ENCODE measurements at places on chromosomes 4 and X.

DNA sequence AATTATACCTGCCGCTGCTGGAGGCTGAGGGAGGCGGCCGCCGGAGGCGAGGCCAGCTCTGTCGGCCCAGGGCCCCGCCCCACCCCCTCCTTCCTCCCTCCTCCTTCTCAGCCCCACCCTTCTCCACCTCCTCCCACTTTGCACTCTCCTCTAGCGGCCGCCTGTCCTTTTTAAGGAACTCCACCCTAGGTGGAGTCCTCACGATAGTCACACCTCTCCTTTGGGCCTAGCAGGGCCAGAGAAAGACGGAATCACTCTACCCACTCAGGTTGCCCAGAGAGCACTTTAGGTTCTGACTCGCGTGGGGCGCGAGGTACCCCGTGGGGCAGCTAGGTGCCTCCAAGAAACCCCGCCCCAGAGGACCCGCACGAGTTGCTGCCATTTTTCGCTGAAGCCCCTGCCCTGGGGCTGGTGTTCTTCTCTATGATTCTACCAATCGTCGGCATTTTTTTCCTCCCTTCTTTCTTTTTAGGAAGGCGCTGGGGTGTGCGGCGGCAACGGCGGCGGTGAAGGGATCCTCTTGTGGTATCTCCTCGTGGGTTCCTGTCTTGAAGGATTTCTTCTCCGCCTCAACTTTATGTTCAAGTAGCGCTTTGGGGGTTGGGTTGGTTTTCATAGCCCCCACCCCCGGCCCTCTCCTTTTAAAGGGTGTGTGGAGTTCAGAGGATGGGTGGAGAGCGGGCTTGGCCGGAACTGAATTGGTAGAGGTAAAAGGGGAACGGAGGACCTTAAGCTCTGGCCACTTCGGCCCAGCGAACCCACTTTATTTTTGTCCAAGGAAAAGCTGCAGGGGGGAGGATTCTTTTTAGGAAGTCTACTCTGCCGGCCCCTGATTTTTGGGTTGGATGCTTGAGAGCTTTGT lies at the start of gene KLF8:
Gene KLF8, plus strand, starts transcription at position 136 of the 862 bp plus-strand sequence. CDS start 979 bp downstream, outside the sequence.
- DNase-seq: no peak

GRCh38 chr4:66073961-66074360 lies 403.7 kb upstream of the EPHA5 start:
- no peak for DNase-seq

GRCh38 chrX:30060718-30061117 lies 154.6 kb upstream of the MAGEB2 start:
- no peak for DNase-seq

- DNase-seq: no peak
These were observed 228.4 kb upstream of the EMCN start for GRCh38 chr4:100746141-100746739.

- no peak for DNase-seq
These were observed 1.1 kb downstream of the HCFC1 start for GRCh38 chrX:153970357-153971123.

GRCh38 chr4:33161202-33161601 lies 2441.0 kb downstream of the PCDH7 start:
- DNase-seq: no peak

DNA sequence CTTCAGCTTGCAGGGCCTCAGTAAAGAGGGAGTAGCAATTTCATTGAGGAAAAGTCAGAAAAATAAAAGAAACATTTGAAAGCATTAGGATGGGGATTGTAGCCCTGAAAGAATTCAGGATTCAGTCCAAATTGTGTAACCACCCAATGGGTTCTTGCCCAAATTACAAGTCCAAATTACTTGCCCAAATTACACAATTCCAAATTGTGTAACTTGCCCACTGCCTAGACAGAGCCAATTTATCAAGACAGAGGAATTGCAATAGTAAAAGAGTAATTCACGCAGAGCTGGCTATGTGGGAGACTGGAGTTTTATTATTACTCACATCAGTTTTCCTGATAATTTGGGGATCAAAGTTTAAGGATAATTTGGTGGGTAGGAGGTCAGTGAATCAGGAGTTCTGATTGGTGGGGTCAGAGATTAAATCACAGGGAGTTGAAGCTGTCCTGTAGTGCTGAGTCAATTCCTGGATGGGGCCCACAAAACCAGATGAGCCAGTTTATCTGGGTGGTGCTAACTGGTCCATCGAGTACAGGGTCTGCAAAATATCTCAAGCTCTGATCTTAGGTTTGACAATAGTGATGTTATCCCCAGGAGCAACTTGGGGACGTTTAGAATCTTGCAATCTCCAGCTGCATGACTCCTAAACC lies 18.1 kb upstream of the PAGE5 start:
- DNase-seq: no peak

DNA sequence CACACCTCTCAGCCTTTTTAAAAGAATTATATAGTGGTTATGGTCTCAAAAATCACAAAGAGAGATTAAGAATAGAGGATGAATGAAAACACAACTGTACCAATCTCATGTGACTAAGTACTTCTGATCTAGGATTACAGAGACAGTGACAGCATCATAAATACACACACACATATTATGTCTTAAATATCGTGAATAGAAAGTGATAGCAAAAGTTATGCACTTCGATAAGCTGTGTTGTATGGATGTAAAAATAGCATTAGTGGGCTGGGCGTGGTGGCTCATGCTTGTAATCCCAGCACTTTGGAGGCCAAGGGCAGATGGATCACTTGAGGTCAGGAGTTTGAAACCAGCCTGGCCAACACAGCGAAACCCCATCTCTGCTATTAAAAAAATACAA lies 25.0 kb downstream of the GYPA start:
- DNase-seq: no peak

- no peak for DNase-seq
These were observed 237.5 kb upstream of the GLRA2 start for GRCh38 chrX:14291666-14292500.

DNA sequence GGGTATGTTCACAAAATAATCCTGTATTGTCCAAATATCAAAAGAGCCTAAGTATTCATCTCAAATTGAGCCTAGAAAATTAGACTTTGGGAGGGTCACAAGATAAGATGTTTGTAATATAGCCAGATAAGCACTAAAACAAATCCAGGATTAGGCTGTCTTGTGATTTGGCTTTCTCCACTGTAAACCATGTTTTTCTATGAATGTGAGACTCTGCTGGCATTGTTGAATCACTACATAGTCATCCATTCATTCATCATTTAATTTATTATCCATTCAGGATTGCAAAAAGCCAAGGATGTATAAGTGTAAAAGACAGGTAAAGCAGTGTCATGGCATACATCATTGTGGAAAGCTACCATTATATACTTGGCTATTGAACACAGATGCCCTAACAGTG lies 148.0 kb downstream of the GRID2 start:
- DNase-seq: no peak

DNA sequence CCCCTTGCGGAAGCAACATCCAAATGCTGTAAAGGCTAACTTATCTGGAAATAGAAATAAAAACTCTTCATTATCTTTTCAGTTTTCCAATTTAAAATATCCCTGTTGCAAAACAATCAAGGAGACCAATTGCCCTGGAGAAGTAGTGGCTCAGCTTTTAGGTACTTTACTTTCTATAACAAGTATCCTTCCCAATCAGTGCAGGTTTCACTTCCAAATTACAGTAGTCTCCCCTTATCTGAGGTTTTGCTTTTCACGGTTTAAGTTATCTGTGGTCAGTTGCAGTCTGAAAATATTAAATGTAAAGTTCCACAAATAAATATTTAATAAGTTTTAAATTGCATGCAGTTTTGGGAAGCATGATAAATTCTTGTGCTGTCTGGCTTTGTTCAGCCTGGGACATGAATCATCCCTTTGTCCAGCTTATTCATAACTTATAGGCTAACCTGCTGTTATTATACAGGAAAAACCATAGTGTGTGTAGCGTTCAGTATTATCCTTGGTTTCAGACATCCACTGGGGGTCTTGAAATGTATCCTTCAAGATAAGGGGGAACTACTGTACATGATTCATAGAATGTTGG lies 973.1 kb upstream of the GRID2 start:
- no peak for DNase-seq

DNA sequence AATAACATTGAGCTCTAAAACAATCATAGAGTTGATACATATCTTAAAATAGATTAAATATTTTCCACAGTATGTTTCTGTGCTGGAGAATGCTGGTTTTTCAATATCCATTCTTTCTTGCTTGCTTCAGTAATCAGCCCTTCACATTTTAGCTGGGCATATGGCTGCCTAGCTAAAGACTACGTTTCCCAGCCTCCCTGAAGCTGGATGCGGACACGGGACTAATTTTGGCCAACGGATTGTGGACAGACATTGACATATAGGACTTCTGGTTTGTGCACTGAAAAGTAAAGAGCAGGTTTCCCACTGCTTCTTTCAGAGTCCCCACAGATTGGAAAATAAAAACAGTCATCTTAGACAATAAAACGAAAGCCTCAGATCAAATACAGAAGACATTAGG lies 97.3 kb downstream of the COL25A1 start:
- DNase-seq: no peak

GRCh38 chrX:7146703-7147412 lies 654 bp upstream of the STS start:
- no peak for DNase-seq

DNA sequence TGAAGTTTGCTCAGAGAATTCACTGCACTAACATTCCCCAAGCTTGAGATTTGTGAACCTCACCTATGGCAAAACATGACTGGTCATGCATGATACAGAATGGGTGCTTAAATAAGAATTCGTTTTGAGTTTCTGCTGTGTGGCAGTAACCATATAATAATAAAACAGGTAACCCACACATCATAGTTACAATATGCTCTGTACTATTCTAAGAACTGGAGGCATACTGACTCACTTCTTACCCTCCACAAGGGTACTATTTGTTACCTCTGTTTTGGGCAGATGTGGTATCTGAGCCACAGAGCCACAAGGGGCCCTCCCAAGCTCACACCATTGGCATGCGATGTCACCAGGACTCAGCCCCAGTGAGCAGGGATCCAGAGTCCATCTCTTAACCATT lies 17.6 kb downstream of the SLC2A9 start:
- no peak for DNase-seq

DNA sequence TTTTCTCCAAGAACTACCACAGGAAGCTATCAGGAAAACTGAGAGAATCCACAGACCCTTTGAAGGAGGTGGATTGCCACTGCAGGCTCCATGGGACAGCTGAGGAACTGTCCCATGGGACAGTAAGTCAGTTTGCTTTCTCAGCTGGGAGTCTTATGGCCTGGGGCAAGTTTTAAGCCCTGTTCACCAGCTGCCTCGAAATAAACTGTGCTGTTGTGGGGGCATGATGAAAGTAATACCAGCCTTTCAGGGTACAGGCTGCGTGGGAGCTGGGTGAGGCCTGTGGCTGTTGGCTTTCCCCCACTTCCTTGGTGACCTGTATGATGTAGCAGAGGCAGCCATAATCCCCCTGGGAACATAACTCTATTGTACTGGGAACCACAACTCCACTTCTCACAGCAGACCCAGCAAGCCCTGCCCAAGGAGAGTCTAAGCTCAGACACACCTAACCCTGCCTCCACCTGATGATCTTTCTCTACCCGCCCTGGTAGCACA lies 452.1 kb downstream of the STPG2 start:
- DNase-seq: no peak

DNA sequence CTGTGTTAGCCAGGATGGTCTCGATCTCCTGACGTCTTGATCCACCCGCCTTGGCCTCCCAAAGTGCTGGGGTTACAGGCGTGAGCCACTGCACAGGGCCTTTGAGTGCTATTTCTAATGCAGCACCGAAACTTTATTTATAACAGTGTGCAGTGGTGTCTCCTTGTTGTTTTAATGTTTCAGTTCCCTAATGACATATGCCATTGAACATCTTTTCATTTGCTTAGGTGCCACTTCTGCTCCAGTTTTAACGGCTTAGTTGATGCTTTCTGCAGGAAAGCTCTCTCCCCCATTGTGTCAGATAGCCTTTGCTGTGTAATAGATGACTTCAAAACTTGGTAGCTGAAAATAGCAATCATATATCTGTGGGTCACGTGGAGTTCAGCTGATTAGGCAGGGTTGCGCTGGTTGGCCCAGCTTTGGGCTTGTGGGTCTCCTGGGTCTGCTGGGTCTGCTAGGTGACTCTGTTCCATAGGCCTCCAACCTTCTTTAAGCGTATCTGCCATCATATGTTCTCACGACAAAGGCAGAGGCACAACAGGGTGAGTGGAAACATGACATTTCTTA lies 76.4 kb upstream of the SHISA3 start:
- no peak for DNase-seq

GRCh38 chr4:15202481-15202880 lies 200.2 kb downstream of the CPEB2 start:
- no peak for DNase-seq

- no peak for DNase-seq
These were observed 20.5 kb upstream of the CBR4 start for GRCh38 chr4:169030562-169030982.

DNA sequence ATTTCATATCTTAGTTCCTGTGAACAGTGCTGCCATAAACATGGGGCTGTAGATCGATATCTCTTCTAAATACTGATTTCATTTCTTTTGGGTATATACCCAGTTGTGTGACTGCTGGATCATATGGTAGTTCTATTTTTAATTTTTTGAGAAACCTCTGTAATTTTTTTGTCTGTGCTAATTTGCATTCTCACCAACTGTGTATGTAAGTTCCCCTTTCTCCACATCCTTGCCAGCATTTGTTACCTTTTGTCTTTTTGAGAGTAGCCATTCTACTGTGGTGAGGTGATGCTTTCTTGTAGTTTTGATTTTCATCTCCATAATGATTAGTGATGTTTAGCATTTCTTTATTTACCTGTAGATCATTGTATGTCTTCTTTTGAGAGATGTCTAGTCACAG lies 2086.5 kb upstream of the TENM3 start:
- DNase-seq: no peak

DNA sequence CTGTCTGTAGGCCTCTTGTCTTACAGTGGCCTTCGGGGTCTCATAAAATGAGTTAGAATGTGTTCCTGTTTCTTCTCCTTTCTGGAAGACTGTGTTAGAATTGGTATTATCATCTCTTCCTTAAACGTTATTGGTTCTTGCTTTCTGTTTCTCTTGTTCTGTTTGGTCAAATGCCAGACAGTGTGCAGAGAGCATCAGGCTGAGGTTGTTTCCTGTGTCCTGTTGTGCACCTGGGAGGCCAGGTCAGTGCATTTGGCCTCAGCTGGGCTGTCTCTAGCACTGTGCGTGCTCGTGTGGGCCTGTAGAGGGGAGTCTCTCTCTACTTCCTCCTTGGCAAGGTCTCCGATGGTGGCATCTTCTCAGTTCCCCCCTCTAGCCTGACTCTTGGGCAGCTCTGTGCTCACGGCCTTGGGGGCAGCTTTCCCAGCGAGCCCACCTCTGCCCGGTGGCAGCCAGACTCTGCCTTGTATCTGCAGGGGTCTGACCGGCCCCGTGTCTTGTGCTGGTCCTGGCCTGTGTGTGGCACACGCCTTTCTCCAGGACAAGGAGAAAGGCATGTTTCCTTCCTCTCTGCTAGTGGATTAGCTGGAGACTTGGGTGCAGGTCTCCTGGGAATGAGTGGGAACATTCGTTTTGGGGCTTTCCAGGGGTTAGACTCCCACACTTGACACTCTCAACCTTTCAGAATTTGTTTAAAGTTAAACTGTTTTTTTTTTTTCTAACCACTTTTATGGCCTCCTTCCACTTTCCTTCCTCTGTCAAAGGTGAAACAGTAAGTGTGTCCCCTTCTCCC lies 62.3 kb downstream of the FAM193A start:
- DNase-seq: no peak

GRCh38 chr4:97656044-97656720 lies 487.1 kb downstream of the STPG2 start:
- no peak for DNase-seq

- no peak for DNase-seq
These were observed 81.1 kb downstream of the CT47B1 start for GRCh38 chrX:120794525-120794975.
